CD4-positive, alpha-beta T cell treated with Interleukin-12 subunit alpha and Interleukin-12 subunit beta, for 1 hour (primary cell): ENCODE measurements at places on chromosomes 6 and 20.

DNA sequence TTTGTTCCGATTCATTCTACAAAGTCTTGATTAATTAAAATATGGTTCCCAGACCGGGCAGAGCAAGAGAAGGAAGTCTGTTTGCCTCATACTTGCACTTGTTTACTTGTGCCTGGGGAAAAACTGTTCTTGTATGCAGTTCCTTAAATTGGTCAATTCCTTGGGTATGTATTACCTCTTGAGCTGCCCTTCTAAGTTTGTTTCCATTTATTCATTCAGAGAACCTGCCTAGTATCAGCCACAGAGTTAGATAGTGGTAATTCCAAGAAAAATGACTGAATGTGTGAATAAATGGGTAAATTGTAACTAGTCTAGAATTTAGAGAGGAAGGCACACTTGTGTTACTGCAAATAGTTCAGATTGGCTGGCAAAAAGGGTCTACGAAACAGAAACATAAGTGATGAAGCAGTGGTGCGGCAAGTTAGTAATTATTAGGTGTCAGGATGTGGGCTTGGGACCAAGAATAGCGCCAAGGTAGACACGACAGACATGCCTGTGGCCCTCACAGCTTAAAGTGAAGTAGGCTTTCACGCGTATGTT, 525 bp upstream of the MAK start:
- no peak for DNase-seq

- no peak for DNase-seq
Observed at GRCh38 chr20:18754653-18755045, 58.9 kb upstream of the SCP2D1 start.

DNA sequence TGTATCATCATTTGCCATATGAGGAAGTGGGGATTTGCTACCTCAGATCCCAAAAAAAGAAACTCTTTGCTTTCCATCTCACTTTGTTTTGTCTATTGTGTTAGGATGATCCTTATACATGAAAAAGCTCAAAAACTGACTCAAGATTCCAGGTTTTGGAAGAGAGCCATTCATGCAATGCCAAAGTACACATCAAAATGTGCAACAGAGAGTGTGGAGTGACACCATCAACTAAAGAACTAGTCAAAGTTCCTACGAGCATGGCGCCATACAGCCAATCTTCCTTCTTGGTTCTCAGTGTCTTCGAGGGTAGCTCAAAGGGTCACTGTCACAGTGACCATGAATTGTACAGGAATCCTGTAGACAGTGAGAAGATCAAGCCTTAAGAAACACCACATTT, 255.8 kb upstream of the SASH1 start:
- no peak for DNase-seq

DNA sequence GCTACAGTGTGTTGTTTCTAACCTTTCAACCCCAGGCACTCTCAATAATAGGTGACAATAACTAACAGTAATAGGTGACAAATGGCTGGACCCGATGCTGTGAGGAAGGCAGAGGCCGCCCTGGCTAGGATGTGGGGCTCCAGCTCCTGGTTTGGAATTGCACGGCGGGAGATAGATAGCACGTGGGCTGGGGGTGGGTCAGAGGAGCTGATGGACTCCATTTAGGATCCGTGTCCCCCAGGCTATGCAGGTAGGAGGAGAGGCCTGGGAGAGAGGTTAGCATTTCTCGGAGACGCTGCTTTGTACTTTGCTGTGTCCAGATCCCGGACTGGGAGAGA, 61.4 kb downstream of the EZR start:
- DNase-seq = peak; percentile 12

GRCh38 chr20:1396702-1397101, 3.8 kb upstream of the FKBP1A start:
- DNase-seq = no peak

GRCh38 chr20:62060631-62061541, 4.8 kb downstream of the TAF4 start:
- no peak for DNase-seq

DNA sequence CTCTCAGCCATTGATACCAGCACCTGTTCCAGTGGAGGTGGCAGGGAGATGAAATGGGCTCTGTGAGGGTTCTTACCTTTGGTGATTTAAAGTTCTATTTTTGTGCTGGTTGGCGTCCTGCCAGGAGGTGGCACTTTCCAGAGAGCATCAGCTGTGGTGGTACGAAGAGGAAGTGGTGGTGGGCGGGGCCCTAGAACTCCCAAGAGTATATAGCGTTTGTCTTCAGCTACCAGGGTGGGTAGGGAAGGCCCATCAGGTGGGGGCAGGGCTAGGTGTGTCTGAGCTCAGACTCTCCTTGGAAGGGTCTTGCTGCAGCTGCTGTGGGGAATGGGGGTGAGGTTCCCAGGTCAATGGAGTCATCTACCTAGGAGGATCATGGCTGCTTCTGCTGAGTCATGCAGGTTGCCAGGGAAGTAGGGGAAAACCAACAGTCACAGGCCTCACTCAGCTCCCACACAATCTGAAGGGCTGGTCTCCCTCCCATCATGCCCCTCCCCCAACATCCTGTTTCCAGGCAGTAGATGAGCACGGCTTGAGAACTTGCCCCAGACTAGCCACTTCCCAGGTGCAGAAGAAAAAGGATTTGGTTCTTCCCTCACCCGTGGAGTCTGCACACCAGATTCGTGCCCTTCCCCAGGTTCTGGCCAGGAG, 46.6 kb downstream of the MOXD1 start:
- peak; percentile 45 for DNase-seq

DNA sequence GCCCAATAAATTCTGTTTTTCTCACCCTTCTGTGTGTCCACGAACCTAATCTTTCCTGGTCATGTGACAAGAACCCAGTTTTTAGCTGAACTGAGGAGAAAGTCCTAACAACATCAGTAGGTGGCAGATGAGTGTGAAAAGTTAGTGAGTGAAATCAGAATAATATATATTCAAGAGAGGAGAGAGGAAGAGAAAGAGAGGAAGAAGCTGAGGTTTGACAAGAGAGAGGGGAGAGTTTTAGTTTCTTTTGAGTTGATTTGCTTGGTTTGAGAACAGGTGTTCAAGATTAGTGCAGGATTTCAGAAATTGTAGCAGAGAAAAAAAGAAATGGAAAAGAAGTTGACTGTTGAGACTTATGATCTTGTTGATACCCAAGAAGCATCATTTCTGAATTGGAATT, 930.5 kb upstream of the FLRT3 start:
- no peak for DNase-seq

DNA sequence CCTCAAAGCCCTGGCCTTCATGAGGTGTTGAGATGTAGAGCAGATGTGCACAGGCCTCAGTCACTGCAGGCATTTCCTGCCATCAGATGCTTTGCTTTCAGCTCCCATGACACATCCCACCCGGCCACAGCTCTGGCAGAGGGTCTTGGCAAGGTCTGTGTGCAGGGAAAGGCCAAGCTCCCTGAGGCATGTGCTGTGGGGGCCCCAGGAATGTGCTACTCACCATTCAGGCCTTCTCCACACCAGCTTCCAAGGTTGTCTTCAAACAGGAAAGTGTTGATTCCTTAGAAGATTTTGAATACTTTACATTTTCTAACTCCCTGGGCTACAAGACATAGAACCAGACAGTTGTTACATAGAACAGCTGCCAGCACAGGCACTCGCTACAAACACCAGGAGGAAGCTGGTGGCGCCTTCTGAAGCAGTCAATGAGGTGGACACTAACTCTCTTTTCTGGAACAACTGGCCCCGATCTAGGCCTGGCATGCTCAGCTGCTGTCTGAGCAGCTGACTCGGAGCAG, 27.8 kb downstream of the CASS4 start:
- no peak for DNase-seq

DNA sequence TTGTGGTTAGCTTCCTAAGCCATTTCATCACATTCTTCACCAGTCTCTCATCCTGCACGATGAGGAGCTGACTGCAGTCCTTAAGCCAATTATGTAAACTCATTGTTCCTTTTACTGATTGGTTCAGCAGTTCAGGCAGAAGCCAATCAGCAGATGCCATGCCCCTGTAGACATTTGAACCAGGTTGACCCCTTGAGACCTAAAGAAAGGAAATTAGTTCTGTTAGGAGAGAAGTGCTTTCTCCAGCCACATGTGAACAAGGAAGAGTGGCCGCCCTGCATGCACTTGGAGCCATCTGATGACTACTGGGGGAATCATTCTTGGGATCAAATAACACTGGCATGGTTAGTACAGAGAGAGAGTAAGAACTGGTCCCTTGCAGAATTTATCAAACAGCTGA, 535.2 kb upstream of the ID4 start:
- no peak for DNase-seq

GRCh38 chr6:168292826-168293225, 26.8 kb downstream of the DACT2 start:
- no peak for DNase-seq
